NCI-H2081 treated with DMSO at 0.1 percent for 48 hours (cell line): ENCODE measurements at places on chromosomes 7 and 10.

DNA sequence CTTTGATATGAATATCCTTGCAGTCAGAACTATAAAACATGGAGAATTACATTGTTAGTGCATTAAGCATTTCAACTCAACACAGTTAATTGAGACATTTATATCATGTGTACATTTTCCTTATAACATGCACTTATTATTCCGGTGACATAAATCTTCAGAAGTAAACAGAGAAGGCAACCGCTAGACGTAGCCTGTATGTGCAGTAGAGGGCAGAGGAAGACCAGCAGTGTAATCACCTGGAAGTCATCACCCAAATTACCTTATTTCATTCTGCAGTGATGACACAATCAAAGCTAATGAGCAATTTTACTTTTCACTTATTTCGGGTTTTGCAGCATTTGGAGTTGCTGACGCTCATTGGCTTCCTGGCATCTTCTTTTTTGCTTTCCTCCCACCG lies 394.6 kb downstream of the SDK1 start:
- DNase-seq: no peak

DNA sequence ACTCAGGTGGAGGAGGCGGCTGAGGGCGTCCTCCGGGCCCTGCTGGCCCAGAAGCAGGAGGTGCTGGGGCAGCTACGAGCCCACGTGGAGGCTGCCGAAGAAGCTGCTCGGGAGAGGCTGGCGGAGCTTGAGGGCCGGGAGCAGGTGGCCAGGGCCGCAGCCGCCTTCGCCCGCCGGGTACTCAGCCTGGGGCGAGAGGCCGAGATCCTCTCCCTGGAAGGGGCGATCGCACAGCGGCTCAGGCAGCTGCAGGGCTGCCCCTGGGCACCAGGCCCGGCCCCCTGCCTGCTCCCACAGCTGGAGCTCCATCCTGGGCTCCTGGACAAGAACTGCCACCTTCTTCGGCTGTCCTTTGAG lies 2.8 kb downstream of the TRIM56 start:
- DNase-seq: no peak

DNA sequence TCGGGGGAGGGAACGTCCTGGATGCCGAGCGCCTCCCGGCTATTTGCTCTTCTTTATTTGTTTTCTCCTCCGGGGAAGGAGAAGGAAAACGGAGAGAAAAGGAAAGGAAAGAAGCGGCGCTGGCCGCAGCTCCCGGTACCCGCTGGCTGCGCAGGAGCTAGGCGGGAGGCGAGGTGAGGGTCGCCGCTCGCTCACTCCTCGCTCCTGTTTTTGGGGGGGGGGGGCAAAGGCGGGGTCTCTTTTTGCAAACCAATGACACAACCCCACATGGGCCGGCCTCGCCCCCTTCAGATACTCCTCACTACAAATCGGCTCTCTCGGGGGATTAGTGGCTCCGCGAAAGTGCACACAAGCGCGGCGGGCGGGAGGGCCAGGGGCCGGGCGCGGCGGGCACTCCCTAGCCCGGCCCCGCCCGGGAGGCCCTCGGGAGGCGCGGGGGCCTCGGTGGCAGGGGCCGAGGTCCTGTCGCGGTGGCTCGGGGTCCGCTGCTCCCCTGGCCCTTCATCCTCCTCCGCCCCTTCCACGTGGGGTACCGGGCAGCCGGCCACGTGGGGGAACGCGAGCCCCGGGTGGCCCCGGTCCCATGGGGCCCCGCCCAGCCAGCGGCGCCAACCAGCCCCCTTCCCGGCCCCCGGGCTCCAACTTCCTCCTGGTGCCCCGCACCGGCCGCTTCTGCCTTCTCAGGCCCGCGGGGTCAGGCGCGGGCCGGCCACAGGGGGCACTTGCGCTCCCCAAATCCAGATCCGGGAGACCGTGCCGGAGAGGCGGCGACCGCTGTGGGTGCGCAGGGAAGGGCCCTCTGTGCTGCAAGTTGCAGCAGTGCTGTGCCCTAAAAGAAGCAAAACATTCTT lies 718 bp upstream of the CTBP2 start:
- DNase-seq: no peak

DNA sequence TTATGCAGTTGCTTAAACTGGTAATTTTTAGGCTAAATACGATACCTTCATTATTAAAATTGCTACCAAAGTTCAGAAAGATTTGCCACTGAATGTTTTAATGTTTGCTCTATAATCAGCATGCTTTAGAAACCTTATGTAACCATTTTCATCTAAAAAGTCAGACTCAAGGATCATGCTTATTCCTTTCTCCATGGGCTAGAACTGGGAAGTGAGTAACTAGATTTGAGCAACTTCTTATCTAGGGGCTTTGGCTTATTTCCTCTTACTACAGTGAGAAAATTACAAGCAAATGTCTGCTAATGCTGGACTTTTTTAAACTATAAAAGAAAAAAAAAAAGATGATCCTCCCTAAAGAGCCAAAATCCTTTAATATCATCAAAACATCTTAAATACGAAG lies 215.9 kb downstream of the CRPPA start:
- DNase-seq: no peak

DNA sequence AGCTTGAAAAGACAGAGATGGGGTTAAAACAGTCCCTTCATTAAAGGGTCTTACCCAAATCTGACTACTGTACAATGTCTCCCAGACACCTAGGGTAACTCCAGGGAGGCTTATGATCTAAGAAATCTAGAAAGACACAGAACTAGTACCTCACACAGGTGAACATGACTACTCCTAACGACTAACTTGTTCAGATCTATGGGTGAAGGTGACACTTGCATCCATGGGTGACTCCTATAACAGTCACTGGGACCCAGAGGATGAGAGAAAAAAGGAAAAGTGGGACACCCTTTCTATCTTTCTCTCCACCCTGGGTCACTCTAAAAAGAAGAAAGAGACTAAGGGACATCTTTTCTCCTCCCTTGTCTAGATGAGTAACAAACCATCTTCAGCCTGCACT lies 19.2 kb downstream of the AKR1C8 start:
- no peak for DNase-seq

- DNase-seq: no peak
These were observed 28.5 kb downstream of the SH3PXD2A start for GRCh38 chr10:103826885-103827284.

GRCh38 chr10:125079091-125079600 lies 81.2 kb downstream of the CTBP2 start:
- no peak for DNase-seq
